Stimulated activated naive CD8-positive, alpha-beta T cell treated with anti-CD3 and anti-CD28 coated beads, Interleukin-15, Interleukin-2, amounts not matched to agents 100 U/mL and 50 U/mL, for 24 hours (primary cell): ENCODE measurements at places on chromosomes 12 and 14.

DNA sequence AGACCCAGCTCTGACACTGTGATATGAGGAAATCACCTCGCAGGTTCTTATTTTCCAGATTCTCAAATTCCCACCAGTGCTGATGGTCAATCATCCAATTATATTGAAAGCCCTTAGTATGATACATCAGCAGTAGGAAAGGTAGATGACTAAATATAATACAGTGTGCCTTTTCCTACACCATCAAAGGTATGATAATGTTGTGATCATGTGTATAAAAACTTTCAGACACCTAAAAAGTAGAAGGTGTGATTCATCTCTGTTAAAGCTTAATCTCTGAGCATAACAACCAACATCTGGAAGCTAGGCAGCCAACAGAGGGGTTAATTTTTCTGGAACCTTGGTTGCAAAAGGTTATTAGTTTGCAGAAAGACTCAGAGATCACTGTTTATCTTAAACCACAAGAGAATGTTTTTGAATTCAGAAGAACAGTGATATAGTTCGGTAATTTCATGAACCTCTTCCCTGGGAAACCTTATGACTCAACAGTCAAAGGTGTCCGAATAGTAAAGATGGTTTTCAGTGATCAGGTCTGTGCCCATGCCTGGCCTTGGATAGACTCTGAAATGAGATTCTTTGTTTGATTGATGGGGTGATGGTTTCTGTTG, 122.5 kb downstream of the ETV6 start:
- no peak for DNase-seq

GRCh38 chr12:126545411-126545810, 1480.2 kb downstream of the AACS start:
- DNase-seq: no peak

DNA sequence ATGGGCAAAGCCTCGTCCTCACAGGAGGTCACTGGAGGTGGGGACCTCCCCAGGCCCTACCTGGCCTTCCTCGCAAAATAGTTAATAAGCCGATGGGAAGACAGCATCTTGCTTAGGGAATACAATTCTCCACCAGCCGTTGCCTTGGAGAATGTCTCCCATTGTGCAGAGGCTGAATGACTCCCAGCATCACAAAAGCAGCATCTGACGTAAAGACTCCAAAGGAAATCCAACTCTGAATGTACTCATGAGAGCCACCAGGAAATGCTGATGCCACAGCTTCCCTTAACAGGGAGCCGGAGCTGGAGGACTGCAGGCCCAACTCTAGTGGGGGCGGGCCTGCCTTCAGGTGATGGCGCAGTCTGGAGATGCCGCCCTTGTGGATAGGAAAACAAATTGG, 15.5 kb downstream of the CCDC63 start:
- no peak for DNase-seq

- DNase-seq: no peak
Observed at GRCh38 chr12:94677778-94678177, 27.4 kb upstream of the TMCC3 start.

GRCh38 chr12:93407054-93407962, 29.6 kb downstream of the NUDT4 start:
- DNase-seq: no peak

GRCh38 chr14:75258079-75258802, 20.4 kb upstream of the FOS start:
- DNase-seq: no peak

GRCh38 chr14:68506021-68506644, 286.7 kb downstream of the ZFP36L1 start:
- no peak for DNase-seq

DNA sequence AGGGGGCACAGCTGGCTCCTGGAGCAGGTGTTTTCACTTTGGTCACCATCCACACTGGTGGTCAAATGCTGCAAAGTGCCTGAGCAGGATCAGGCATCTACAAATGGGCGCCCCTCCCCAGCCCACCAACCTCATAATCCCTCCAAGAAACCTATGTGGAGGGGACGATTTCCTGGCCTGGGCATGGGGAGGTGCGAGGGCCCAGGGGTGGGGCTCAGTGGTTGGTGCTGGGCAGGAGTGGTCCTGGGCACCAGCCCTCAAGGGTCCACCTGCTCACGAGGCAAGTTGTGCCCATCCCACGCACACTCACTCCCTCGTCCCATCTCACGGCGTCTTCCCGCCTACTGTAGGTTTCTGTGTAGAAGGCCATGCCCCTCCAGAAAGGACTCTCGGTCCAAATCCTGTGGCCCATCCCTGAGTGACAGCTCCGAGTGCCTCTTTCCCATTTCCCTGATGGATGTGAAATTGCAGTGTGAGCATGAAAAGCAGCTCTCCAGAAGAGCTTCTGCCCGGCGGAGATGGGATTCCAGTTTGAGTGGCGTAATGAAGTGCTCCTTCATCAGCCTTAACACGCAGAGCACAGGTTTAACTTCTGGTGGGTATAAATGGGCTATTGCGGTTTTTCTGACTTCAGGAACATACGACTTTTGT, 36.9 kb downstream of the SLC15A4 start:
- DNase-seq: no peak

DNA sequence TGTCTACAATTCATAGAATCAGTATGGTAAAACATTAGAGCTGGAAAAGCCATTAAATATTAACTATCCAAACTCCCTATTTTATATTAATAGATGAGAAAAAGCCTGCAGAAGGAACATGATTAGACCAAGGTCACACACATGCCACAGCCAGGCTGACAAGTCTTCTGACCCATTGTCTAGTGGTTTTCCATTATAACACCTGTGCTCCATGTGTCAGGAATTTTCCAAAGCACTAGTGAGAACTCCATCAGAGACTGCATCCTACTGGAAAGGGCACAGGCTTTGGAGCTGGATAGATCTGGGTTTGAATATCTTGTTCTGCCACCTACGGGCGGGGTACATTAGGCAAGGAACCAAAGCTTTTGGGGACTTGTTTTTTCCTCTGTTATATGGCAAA, 325.5 kb downstream of the RAD51B start:
- no peak for DNase-seq
